ENCODE measurements at places on chromosomes 16 and 17.

- DNase-seq: no peak
Observed at GRCh38 chr17:50155115-50155819, 4.8 kb upstream of the PPP1R9B start.

GRCh38 chr17:13008461-13008860, 9.4 kb downstream of the ELAC2 start:
- DNase-seq: no peak

- no peak for DNase-seq
Observed at GRCh38 chr17:17380145-17380925, 77.2 kb downstream of the NT5M start.

DNA sequence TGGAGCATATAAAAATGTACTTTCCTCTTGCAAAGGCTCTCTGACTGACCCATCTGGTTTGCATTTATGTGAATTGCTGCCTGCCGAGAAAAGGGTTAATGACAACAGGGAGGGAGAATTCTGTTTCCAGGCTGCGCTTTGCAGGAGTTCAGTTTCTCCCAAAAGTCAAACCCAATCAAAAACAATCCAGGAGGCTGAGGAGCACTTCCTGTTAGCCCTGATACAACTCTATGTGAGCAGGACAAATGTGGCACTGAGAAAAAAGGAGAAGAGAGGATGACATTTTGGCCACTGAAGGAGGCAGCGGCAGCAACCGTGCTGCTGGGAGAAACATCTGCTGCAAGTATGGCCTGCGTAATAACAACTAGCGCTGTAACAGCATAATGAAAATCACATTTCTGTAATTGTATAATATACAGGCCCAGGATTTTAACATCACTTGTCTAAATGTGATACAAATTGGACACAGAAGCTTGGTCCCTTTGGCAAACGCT, 26.8 kb upstream of the ELAC2 start:
- DNase-seq: no peak

DNA sequence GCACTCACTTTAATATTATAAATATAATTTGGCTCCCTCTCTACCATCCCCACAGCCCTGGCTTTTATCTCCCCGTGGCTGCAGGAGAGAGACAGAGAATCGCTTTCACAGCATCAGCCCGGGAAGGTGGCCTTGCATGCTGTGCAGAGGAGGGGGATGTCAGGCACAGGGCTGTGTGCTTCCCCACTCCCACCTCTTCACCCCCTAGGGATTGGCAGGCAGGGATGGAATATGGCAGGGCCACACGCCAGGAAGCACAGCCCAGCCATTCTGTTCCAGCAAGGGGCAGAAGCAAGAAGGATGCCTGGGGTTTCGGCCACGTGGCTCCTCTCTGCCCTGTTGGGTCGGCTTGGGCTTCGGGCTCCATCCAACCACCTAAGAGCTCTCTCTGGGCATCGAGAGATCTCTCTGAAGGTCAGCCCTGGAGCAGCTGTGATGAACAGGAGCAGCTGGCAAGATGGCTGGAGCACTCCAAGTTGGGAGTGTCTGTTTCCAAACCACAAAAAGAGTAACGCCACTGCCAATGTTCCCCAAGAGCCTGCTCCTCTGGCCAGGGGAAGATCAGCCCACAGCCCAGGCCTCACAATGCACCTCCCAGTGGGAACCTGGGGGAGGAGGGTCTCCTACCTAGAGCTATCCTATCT, 223.2 kb downstream of the C16orf78 start:
- DNase-seq: no peak

DNA sequence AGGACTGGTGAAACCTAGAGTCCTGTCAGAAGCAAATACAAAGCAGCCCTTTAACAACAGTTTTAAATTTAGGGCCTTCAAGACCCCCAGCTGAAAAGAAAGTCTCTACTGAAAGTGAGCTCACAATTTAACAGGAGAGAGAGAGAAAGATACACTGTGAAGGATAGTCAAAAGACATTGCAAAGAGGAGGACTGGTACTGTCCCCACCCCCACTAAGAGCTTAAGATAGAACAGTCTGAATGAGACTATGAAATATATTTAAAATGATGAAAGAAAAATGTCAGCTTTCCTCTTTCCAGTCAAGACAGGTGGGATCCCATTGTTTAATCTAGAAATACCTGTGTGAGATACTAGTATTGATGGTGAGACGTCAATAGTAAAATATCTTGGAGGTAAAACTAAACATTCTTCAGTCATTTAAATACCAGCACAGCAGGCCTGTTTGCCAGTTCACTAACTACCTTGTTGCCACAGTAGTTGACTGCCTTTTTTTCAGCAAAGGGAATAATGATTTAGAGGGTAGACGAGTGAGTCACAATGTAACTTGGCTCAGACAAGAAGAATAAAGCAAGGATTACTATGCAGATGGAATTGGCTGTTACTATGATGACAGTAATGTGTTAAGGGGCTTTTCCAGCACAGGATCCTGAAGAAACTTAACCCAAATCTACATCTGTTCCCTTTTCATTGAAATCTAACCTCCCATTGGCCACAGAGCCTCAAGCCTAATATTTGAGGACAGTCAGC, 47.2 kb upstream of the RASL10B start:
- DNase-seq: no peak

- no peak for DNase-seq
Observed at GRCh38 chr17:66645259-66645658, 189.7 kb upstream of the CACNG5 start.

DNA sequence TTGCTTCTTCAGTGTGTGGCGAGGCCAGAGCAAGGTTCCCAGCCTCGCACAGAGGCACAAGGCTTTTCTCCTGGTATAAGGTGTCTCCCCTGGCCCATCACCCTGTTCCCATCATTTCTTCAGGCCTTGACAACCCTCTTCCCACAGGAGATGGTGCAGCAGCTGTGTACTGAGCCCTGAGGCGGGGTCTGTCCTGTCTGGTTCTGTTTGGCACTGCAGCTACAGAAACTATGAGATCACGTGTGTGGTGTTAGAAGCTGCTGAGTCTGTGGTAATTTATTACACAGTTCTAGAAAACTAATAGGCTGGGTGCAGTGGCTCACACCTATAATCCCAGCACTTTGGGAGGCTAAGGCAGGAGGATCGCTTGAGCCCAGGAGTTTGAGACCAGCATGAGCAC, 7.2 kb downstream of the PLA2G15 start:
- DNase-seq: no peak

DNA sequence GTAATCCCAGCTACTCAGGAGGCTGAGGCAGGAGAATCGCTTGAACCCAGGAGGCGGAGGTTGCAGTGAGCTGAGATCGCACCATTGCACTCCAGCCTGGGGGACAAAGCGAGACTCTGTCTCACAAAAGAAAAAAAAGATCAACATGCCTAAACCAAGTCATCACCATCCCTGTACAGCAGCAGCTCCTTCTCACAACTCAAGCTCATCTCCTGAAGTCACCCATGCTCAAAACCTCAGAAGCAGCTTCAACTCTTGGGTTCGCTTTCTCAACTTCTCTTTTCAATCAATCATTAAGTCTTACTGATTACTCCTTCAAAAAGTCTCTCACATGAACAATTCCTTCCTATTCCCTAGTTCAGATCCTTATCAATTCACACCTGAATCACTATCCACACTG, 31.3 kb downstream of the PHLPP2 start:
- DNase-seq: no peak

DNA sequence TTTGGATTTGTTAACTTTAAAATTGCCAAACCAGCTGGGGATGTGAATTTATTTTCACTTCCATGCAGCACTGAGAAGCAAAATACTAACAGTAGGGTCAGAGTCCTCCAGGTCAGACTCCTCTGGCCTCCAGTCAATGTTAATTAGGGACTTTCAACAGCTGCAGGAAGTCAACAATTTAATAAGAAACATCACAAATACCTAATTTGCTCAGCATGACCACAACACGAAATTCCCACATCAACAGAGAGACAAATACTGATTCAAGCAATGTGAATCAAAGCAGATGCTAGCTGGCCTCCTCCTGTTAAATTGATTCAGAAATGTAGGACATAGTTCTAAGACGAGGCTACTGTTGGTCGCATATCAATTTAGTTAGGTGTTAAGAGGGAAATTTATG, 111.7 kb downstream of the ABCA8 start:
- no peak for DNase-seq

GRCh38 chr17:72432143-72432621, 311.4 kb downstream of the SOX9 start:
- no peak for DNase-seq

- no peak for DNase-seq
Observed at GRCh38 chr17:8408371-8408770, 10.7 kb upstream of the RNF222 start.

- no peak for DNase-seq
Observed at GRCh38 chr17:4310354-4311060, 46.7 kb upstream of the ANKFY1 start.

- DNase-seq: no peak
Observed at GRCh38 chr17:4019275-4019674, 55.0 kb upstream of the ATP2A3 start.

- no peak for DNase-seq
Observed at GRCh38 chr17:77356109-77356689, 215.4 kb downstream of the SEC14L1 start.

- no peak for DNase-seq
Observed at GRCh38 chr17:18187821-18188761, 4.5 kb downstream of the ALKBH5 start.

DNA sequence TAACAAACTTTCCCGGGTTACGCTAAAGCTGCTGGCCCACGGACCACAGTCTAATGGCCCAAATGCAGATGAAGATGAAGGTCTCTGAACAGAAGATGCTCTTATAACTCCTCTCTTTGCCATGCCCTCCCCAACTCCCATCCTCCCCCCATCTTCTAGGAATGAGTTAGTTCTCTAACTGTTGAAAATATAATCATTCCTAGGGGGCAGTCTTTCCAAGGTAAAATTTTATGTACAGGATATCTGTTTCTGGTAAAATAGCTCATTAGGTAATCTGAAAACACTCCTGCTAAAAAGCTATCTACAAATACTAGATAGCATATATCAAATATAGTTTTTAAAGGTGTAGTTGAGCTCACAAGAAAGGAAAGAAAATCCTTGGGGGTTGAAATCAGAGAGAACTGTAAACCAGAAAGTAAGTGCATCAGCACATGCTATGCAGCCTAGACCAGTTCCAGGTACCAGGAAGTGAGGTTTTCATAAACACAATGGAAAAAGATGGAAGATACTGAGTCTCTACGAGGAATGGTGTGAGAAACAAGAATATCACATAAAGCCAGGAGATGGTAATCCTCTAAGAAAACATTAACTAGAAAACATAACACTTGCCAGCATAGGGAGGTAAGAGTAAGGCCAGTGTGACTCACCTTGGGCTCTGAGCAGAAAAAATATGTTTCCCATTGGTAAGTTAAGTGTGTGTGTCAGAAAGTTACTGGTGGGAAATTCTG, 38.1 kb downstream of the CMC2 start:
- no peak for DNase-seq

DNA sequence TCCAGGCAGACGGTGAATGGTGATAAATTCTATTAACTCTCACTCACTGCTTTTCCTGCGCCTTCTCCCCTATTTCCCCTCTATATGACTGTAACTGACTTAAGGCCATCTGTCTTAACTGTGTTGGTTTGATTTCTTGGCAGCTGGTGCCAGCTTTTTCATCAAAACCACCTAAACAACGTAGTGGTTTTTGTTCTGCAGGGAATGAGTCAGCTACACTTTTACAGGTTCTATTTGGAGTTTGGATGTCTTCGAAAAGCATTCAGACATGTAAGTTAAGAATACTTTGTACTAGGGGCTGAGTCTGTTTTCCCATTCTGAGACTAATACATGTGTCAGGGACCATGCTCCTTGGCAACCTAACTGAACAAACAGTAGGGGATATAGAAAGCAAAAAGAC, 8.5 kb downstream of the REXO5 start:
- DNase-seq: no peak

GRCh38 chr16:27489421-27489820, 60.3 kb downstream of the GTF3C1 start:
- no peak for DNase-seq

DNA sequence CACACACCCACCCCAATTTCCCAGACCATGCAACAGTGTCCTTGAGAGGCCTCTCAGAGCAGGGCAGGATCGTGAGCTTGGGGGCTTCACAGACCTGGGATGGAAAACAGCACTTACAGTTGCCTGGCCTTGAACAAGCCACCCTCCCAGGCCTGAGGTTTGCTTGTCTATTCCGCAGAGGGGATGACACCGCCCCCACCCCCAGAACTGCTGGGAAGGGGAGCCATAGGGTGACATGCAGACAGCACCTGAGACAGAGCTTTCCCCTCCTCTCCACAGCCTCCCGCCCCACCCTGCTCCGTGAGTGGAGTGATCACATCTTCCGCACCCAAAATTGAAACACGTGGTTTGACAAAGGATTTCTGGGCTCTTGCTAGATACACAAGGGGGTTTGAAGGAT, 131.5 kb upstream of the TNRC6C start:
- DNase-seq: no peak

GRCh38 chr16:11572301-11572995, 14.3 kb downstream of the LITAF start:
- DNase-seq: peak; percentile 63

DNA sequence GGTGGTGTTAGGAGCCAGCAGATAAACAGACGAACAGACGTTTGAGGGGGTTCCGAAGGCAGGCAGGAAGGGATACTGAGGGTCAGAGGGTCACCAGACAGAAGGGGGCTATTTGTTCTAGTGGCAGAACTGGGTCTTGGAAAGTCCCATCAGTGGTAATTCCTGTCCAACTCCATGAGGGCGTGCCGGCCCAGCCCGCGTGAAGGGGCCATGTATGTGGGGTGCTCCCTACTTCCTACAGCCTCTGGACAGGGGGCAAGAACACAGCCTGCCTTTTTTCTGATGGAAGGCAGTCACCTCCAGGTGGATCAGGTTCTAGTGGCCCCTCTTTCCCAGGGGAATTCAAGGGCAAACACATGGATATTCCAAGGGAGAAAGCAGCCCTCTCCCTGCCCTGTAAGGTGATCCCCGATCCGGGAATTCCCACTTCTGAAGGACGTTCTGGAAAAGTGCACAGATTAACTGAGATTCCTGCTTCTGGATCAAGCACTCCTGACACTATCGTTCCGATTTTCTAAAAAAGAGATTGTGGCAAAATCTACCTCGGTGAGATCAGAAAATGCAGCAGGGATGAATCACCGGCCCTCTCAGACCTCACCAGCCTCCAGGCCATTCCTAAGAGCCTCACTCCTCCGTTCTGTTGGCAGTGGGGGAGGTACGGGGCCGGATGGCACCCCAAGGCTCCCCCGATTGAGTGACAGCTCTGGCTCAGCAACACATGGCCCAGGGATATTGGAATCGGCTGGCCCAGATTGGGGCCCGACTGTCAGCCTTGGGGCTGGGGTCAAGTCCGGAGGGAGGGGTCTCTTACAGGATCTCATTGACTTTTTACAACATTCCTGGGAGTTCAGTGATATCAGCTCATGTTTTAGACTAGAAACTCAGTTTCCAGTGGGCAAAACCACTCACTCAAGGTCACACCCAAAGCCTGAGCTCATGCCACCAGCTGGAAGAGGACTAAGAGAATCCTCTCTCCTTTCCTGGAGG, 12.4 kb downstream of the STX1B start:
- DNase-seq: no peak

DNA sequence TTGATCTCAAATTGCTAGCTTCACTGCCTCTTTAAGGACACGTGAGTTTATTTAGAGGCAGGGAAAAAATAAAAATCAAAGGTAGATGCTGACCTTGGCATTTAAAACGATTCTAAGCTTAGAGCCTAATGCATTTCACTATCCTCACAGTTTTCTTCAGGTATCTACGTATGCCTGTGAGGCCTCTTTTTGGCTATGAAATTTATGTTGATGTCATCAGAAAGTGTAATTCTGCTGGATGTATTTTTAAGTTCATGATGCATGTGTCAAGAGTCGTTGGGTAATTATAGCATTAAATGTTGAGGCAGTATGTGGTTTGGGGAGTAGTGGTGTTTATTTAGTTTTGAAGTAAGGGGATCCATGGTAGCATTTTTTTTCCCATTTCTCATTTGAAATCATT, 4.2 kb upstream of the KRTAP3-2 start:
- no peak for DNase-seq

GRCh38 chr16:88983771-88984687, 7.0 kb upstream of the CBFA2T3 start:
- DNase-seq: no peak
